ENCODE measurements at places on chromosomes 13 and 19.

DNA sequence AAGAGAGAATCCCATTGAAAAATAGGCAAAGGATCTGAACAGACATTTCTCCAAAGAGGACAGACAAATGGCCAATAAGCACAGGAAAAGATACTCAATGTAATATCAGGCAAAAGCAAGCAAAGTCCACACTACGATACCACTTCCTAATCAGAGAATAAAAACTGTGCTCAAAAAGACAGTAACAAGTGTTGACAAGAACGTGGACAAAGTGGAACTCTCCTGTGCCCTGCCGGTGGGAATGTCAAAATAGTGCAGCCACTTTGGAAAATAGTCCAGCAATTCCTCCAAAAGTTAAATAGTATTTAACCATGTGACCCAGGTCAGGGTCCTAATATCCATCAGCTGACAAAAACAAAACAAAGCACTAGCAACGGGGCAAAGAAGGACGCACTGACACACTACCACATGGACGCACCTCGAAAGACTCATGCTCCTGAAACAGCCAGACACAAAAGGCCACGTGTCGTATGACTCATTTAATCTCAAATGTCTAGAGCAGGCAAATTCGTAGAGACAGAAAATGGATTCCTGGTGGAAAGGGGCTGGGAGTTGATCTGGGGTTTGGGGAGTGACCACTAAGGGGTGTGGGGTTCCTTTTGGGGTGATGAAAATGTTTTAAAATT, 5.2 kb downstream of the MIER2 start:
- DNase-seq = no peak

DNA sequence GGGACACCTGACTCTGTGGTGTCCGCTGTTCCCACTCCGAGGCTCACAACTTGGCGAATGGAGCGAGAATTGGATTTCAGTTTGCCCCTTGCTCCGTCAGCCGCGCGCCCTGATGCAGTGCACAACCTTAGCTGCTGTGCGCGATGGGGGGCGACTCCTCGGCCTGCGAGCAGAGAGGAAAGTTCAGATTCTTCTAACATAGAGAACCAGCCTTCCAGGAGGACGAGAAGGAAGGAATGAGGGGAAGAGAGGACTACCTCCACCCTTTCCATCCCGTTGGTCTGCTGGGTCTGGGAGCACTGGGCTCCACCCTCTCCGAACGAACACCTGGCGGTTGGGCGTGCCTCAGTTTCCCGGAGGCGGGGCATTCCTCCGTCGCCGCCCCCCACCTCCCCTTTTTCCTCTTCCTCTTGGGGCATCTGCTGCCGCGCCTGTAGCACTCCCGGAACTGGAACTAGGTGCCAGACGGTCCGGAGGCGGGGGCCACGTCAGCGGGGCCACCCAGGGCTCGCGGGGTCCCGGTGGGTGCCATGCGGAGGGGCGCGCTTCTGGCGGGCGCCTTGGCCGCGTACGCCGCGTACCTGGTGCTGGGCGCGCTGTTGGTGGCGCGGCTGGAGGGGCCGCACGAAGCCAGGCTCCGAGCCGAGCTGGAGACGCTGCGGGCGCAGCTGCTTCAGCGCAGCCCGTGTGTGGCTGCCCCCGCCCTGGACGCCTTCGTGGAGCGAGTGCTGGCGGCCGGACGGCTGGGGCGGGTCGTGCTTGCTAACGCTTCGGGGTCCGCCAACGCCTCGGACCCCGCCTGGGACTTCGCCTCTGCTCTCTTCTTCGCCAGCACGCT, at the start of gene KCNK6:
TSS of gene KCNK6 (plus strand) at position 425 of the 838 bp plus-strand sequence. CDS start at position 531, 106 bp downstream.
- peak; percentile 69 for DNase-seq

GRCh38 chr19:1521636-1522035, 2.2 kb upstream of the PLK5 start:
- DNase-seq = no peak

GRCh38 chr13:52850072-52850395, 1.6 kb upstream of the PCDH8 start:
- DNase-seq = no peak

GRCh38 chr19:50817941-50818858, 5.4 kb downstream of the KLK1 start:
- DNase-seq = peak; percentile 55

- DNase-seq = no peak
Measured at GRCh38 chr19:7665076-7665475, 3.8 kb upstream of the RETN start.

GRCh38 chr19:40147693-40148347, 43.4 kb upstream of the MAP3K10 start:
- DNase-seq = no peak

- no peak for DNase-seq
Measured at GRCh38 chr13:106140476-106140875, 395.0 kb downstream of the EFNB2 start.

GRCh38 chr19:46963093-46963734, 56.4 kb upstream of the NPAS1 start:
- no peak for DNase-seq
